ENCODE measurements at places on chromosomes 13 and 19.

- DNase-seq, result no peak
Observed at GRCh38 chr13:49693877-49694276, 2.6 kb upstream of the EBPL start.

- DNase-seq, result no peak
Observed at GRCh38 chr13:41028051-41028450, 8.9 kb upstream of the ELF1 start.

- DNase-seq, result no peak
Observed at GRCh38 chr19:5615756-5616327, 6.7 kb downstream of the SAFB2 start.

GRCh38 chr19:56124578-56124977, 3.5 kb upstream of the ZNF787 start:
- DNase-seq, result no peak

DNA sequence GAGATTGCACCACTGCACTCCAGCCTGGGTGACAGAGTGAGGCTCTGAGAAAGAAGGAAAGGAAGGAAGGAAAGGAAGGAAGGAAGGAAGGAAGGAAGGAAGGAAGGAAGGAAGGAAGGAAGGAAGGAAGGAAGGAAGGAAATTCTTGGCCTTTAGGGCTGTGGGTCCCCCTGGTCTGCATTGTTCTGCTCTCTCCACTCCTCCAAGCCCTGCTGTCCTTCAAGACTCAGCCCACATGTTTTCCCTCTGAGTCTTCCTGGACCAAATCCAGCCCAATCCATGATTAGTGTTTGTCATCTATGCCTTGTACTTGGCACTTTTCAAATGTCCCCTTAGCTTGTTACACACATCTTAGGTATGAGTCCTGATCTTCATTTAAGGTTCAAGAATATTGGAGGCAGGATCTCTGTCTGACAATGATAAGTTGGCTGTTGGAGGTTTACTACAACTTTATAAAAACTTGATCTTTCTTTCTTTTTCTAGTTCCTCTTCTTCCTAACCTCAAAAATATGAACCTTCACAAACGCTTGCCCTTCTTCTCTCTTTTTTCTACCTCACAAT, 48.8 kb upstream of the INTS6 start:
- no peak for DNase-seq

DNA sequence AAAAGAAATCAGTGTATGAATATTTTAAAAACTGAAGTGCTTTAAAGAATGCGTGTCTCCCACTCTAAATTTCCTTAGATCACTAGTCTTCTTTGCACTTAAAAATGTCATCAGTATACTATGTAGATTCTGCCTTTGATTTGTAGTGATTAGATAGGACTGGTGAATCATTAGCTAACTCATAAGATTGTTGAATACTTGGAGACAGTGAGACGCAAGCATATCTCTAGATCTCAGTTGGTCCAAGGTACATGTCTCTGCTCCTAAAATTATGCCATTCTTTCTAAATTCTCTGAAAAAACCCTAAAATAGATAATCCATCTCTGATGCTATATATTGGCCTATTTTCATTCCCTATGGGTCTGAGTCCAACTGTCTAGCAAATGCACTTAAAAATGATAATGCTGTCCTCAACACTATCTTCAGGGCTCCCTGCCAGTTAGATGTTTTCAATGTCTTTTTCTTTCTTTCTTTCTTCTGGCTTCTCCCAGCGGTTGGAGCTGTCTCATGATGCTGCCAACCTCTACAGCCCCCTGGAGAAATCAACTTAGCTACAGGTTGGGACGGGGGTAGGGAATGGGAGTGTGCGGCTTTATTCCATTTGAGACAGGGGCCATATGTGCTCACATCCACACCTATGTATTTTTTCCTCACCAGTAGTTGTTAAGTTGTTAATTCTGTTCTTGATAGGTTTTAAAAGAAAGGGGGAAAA, 301.0 kb downstream of the NDFIP2 start:
- no peak for DNase-seq

DNA sequence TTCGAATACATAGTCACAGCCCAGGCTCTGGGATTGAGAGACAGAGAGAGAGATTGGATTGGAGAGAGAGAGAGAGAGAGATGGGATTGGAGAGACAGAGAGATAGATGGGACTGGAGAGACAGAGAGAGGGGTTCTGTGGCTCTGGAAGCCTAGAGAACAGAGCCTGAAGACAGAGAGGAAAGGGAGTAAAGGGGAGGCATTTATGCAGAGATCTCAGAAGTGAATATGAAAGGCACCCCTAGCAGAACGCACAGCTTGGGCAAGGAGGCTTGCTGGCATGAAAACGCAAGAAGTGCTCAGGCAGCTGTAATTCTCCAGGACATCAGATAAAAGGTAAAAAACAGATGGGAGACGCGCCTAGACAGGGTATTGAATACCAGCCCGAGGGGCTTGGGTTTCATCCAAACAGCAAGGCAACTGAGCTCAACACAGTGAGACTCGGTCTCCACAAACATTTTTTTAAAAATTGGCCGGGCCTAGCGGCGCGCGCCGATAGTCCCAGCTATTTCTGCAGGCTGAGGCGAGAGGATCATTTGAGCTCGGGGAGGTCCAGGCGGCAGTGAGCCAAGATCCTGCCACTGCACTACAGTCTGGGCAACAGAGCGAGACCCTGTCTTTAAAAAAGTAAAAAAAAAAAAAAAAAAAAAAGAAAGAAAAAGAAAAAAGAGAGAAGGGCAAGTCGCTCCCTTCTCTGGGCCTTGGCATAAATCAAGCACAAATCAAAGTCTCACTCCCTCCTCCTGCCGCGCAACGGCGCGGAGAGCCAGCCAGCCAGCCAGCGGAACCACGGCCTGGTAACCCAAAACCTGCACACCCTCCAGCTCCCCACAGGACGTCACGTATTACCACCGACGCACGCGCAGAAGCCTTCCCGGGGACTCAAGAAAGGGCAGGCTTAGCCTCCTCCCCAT, 774 bp upstream of the PPP2R1A start:
- no peak for DNase-seq

Measured in HS-5 (cell line).